ENCODE measurements at places on chromosomes 7 and 10. TPM values are rescaled to one million over a fixed set of nuclear protein-coding genes. Genes with fewer than 3 reads are reported as not detected.
A peak's percentile ranks its signal among the peaks of the same experiment; 100 is the strongest.

DNA sequence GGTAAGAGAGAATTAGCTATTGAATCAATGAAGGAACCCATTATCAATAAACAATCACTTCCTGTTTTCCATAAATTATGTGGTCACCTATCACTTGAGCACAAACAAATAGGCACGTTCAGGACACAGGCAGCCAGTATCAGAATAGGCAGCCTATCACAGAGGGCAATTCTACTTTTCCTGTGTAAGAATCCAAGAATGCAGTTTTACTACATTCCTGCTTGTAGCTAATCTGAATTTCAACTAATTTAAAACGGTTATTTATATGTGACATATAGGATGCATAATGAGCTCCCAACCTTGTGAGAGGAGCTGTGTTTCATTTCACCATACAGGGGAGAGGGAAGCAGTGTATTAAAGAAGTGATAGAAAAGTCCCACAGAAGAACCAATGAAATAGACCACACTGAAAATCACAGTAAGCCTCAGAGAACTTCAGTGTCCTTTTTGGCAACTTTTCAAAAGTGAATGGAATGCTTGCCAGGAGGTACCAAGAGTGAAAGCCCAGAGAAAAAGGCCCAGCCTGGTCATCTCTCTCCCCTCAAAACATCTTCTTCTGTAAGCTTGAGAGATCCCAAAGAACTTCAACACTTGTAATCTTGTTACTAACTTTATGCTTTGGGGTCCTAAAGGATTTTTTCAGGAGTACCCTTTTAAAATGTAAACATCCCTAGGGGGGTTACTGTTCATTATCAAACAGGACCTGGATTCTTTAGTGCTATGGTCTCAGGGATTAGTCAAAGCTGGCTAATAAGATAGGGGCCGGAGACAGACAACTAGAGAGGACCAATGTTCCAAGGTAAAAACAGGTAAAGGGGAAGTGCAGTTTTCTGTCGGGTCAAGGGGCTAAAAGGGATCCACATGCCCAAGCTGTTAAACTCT lies 1.3 kb downstream of the IMMP2L start:
- H3K27ac ChIP-seq, result peak overlapping the region; percentile 92
- peaks cover 29% of the 10 kb centered on the region for H3K4me1 ChIP-seq
- no peak overlapping the region for H3K4me3 ChIP-seq

GRCh38 chr10:47013507-47014154 lies 102.4 kb downstream of the PTPN20 start:
- peak overlapping the region; percentile 31 for H3K27ac ChIP-seq
- H3K4me3 ChIP-seq, result no peak overlapping the region
- no peak for DNase-seq
- peaks cover 8% of the 10 kb centered on the region for H3K4me1 ChIP-seq

DNA sequence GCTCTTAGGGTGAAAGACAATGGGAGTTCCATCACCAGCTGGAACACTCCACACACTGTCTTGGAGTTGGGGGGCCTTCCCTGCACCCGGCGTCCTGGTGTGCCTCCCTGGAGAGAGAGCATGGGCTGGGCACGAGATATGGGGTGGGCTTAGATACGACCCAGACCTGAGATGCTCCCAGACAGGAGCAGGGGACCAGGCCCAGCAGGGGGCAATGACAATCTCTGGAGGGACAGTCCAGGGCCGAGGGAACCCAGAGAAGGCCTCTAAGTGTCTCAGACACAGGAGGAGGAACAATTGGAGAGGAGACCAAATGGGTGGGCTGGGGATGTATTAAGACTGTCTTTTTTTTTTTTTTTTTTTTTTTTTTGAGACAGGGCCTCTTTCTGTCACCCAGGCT lies 40.0 kb downstream of the MYL10 start:
- H3K27ac ChIP-seq, result peak overlapping the region; percentile 87
- H3K27me3 ChIP-seq, result no peaks in the 10 kb centered on the region
- DNase-seq, result no peak
- peaks cover 34% of the 10 kb centered on the region for H3K4me1 ChIP-seq
- H3K4me3 ChIP-seq, result no peak overlapping the region

GRCh38 chr10:3874990-3875841 lies 90.2 kb upstream of the KLF6 start:
- no peak overlapping the region for H3K27ac ChIP-seq
- DNase-seq, result no peak
- H3K4me1 ChIP-seq, result no peaks in the 10 kb centered on the region
- no peaks in the 10 kb centered on the region for H3K36me3 ChIP-seq
- no peaks in the 10 kb centered on the region for H3K27me3 ChIP-seq

DNA sequence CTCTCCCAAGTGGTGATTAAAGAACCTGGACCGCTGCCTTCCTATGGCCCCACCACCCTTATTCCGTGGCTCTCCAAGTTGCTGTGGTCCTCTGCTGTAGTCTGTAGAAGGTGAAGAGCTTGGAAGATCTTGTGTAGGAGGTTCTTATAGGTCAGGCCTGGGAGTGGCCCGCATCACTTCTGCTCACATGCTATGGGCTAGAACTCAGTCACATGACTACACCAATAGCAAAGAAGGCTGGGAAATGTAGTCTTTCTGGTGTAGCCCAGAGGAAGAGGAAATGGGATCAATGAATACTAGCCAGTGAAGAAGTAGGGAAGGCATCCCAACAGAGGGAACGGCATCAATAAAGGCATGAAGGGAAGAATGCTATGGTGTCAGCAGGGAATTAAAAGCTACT lies 41.3 kb upstream of the AOAH start:
- no peak overlapping the region for H3K4me3 ChIP-seq
- no peaks in the 10 kb centered on the region for H3K36me3 ChIP-seq
- H3K4me1 ChIP-seq, result peaks cover 3% of the 10 kb centered on the region
- H3K27me3 ChIP-seq, result no peaks in the 10 kb centered on the region
- no peak overlapping the region for H3K27ac ChIP-seq

GRCh38 chr10:78474743-78475142 lies 441.1 kb downstream of the RPS24 start:
- H3K27me3 ChIP-seq, result no peaks in the 10 kb centered on the region
- H3K4me1 ChIP-seq, result peaks cover 17% of the 10 kb centered on the region
- no peak overlapping the region for H3K27ac ChIP-seq
- DNase-seq, result no peak

DNA sequence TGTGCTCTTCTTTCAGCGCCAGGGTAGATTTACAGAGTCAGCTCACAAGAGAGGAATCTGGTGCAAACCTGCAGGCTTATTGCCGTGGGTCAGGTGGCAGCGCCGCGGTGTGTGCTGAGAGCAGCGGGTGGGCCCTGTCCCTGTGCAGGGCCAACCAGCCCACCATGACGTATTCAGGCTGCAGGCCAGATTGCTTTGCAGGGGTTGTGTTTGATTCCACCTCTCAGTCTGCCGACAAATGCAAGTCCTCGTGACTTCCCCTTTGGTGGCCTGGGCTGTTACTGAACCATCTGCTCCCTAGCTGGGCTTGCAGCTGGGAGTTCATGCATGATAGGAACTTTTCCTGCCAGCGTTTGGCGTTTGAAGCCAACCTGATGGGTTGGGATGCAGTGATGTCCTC lies 66.7 kb upstream of the LEP start:
- H3K27me3 ChIP-seq, result peaks cover 64% of the 10 kb centered on the region
- no peaks in the 10 kb centered on the region for H3K36me3 ChIP-seq
- no peaks in the 10 kb centered on the region for H3K4me1 ChIP-seq
- no peak overlapping the region for H3K4me3 ChIP-seq

Gene SFTPA1
- not detected for total RNA-seq

Gene SHTN1
- total RNA-seq, result 23.2 TPM

Gene FAM237B
- not detected for total RNA-seq

Measured in hepatocyte (in vitro differentiated cells).